SK-MEL-5 (cell line): ENCODE measurements at places on chromosomes 7 and 10. TPM values are rescaled to one million over a fixed set of nuclear protein-coding genes. Genes with fewer than 3 reads are reported as not detected.

Gene TRIL
- 0.03 TPM in 2 replicates for total RNA-seq

Gene ZNF467
- total RNA-seq, result 0.13 TPM in 1 of 2 replicates, not detected in the other

Gene ADRB1
- total RNA-seq, result 2.9 and 3.3 TPM in 2 replicates

Gene PRSS2
- total RNA-seq, result not detected in 2 replicates
